ENCODE measurements at places on chromosomes 5 and 9.

GRCh38 chr5:124403281-124403680, 343.2 kb downstream of the ZNF608 start:
- DNase-seq = no peak

GRCh38 chr9:16575142-16575985, 295.1 kb downstream of the BNC2 start:
- no peak for DNase-seq

DNA sequence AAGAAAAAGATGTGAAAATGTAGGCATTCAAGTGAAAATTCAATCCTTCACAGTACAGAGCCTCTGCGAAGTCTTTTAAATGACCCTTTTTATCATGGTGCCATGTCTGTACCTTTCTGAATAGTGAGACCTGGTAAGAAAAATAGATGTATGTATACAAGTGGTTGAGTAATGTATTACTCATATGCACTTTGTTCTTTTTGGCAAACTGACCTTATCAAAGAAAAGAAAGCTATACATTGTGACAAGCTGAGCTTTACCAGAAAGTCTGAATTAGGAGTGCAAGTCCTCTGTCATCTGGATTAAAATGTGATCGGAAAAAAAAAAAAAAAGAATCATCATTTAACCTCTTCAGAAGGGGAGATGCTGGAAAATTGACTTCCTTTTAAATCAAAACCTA, 356.4 kb upstream of the CCNH start:
- no peak for DNase-seq

DNA sequence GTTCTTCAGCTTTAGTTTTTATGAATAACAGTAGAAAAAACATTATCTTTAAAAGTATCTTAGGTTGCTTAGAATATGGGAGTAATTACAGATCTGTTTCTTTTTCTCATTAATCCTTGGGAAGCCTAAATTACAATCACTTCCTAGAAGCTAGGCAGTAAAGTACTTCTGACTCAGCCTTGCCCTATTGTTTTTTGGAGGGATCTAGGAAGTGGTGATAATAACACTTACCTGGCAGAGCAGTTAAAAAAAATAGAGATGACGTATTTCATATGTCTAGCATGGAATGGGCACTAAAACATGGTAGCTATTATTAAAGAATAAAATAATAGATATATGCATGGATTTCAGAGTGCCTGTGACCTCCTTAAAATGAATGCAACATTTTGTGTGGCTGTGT, 8.2 kb upstream of the FST start:
- DNase-seq = no peak

GRCh38 chr5:94499806-94500205, 118.6 kb downstream of the KIAA0825 start:
- no peak for DNase-seq

GRCh38 chr9:127139775-127140174, 17.3 kb upstream of the ANGPTL2 start:
- DNase-seq = peak; percentile 13

DNA sequence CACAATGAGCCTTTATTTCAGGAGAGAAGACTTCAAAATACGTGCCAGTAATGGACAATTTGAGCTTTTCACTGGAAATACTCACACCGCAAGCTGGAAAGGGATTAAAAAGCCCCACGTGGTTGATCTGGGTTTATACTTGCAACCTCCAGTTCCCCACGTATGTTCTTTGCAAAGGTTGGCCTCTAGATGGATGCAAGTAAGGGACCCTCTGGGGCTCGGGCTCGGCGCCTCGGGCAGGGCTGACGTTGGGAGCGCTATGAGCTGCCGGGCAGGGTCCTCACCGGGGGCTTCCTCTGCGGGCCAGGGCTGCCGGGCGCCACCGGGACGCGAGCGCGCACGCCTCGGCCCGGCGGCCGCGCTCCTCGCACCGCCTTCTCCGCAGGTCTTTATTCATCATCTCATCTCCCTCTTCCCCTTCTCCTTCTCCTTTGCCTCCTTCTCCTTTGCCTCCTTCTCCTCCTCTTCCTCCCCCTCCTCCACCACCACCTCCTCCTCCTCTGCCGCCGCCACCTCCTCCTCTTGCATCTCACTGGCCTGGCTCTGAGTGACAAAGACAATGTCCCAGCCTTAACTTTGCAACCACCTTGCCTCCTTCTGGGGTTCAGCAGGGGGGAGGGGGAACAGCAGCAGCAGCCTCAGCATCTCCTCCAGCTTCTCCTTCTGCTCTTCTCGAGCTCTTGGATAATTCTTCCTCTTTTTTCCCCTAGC, 701 bp upstream of the ZNF462 start:
- DNase-seq = peak; percentile 77

- no peak for DNase-seq
These were observed 15.2 kb upstream of the TAL2 start for GRCh38 chr9:105646879-105647594.

GRCh38 chr9:34759432-34760134, 49.6 kb upstream of the CCL21 start:
- DNase-seq = no peak

DNA sequence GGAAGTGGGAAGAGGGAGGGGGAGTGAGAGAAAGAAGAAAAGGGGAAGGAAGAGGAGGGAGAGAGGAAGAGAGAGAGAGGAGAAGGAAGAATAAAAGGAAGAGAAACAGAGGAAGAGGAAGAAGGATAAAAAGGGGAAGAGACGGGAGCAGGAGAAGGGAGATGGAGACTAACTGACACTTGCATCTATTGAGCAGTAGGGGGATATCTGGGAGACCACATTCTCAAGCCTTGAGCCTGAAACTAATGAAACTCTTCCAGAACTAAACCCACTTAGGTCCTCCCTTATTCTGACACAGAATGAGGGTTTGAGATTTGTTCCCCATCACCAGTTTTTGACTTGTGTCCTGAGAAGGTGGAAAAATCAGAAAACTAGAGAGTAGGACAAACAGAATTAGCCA, 533.3 kb downstream of the CDH12 start:
- DNase-seq = no peak

DNA sequence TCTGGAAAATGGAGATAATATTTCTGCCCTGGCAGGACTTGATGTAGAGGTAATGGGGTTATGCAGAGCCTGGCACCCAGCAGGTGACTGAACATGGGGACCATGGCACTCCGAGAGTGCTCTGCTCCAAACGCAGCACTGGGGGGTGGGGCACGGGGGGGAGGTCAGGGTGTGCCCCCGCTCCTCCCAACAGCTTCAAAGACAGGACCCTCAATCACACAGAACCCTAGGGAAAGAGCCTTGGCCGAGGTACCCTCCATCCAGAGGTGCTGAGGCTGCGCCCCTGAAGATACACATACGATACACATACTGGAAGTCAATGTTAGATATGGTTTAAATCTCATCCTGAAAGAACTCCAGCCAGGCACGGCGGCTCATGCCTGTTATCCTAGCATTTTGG, 26.6 kb upstream of the CEP72 start:
- DNase-seq = no peak

GRCh38 chr5:156815988-156816599, 34.0 kb upstream of the PPP1R2B start:
- no peak for DNase-seq

- DNase-seq = no peak
These were observed 23.3 kb upstream of the CDH10 start for GRCh38 chr5:24668050-24668449.

DNA sequence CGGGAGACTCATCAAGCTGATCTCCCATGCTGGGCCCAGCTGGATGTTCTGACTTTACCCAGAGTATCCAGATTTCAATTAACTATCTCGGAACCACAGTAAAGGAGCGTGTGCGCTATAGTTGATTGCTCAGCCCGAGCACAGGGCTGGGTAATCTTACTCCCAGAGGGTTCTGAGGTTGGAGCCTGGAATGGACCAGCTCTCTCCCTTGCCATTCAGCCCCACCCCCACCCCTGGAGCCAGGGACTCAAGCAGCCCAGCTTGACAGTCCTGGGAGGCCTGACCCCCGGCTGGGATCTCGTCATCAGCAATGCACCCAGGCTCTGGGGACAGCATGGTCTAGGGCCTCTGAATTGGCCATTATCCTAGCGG, 23.7 kb upstream of the PTGES start:
- DNase-seq = no peak

- no peak for DNase-seq
These were observed 164.6 kb upstream of the MEF2C start for GRCh38 chr5:89047571-89047970.

DNA sequence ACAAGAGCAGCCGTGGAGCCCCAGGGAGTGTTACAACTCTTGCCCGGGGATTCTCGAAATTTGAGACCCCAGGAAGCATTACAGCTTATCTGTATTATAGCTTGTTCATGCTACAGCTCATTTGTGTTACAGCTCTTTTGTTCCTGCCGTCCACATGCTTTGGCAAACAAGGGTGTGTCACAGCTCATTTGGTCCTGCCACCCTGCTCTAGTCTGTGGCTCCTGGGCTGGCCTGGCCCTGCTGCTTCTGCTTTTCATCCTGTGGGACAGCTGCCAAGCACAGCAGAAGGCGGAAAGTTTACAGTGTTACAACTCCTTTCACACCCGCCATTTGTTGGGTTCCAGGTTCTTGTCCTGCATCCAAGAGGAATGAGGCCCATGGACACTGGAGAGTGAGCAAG, 685.0 kb downstream of the SLCO4C1 start:
- no peak for DNase-seq

DNA sequence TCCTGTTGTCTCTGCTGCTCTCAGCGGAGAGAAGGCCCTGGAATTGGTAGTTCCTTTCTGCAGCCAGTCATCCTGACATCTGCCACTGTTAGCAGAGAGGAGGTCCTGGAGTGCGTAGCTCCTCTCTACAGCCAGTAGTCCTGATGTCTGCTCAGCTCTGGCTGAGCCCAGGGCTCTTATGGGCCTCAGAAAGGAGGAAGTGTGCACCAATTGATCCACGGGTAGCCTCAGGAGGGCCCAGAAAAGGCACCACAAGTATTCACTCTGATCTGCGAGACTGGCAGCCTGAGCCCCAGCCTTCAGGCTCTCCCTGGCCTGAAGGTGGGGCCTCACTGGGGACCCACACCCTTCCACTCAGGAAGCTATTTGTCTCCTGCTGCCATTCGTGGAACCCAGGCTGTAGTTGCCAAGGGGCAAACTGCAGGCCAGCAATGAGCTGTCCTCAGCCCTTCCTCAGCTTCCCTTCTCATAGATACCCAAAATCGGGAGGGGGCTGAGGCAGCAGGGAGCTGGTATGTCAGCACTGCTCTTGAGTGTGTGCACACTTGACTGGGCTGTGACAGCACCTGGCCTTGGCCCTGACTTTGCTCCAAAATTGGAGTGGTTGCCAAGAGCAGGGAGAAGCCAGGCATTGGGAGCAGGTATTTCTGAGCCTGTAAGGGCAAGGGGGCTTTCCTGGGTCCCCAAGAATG, 1049.5 kb upstream of the ACO1 start:
- no peak for DNase-seq

- DNase-seq = no peak
These were observed 12.8 kb downstream of the FAM114A2 start for GRCh38 chr5:154025951-154026350.

DNA sequence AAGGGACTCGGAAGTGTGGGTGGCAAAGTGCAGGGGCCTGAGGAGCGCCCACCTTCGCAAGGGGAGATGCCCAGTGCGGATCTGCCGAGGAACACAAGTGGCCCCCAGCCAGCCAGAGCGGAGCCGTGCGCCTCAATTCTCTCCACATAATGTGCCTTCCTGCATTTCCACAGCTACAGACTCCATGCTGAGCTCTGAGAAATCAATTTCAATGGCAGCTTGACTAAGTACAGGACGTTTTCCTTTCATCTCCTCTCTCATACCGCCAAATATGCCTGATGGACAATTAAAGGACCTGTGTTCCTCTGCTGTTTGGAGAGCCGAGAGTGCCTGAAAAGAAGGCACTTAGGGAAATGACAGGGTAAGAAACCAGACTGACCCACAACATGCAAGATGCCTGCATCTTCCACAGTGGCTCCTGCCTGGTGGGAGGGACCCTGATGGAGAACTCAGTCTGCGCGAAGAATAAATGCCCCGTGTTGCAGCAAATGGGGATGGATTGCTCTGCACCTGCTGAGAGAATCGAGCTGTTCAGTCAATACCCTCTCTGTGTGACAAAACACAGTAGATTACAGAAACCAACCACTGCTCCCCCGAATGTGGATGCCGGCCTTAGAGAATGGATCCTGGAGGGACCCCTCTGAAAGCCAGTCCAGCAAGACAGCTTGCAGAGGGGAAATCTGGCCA, 38.6 kb upstream of the OLFM1 start:
- DNase-seq = peak; percentile 30

GRCh38 chr5:117682416-117682815, 1107.8 kb upstream of the SEMA6A start:
- DNase-seq = no peak

DNA sequence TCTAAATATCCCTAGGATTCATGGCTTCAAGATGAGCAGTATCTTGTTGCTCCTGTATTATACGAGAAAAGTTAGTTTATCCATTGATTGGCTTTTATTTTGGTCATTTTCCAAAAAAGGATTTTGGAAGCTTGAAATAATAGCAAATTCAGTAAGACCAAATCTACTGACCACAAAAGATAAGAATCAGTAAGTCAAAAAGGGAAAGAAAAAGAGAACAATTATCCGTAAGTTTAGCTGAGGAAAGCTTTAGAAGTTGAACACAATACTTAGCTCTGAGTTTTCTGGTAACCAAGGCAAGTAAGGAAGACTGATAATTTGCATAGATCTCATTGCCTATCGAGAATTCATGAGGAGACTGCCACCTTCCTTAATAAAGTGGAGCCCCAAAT, 9.1 kb downstream of the TGFBR1 start:
- DNase-seq = no peak

DNA sequence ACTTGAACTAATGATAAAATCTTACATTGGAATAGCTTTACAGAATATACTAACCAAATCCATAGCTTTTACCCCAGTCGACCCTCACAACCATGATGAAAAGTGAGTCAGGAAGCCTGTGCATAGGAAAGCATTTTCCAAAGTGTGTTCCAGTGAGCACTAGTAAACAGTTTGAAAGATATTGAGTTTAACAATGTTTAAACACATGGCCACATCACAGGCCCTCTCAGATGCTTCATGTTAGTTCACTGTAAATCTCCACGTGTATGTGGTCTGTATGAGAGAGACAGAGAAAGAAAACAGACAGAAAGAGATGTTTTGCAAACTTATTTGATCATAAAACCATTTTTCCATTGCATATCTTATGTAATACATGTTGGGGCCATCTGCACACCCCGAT, 27.0 kb downstream of the PRUNE2 start:
- no peak for DNase-seq

DNA sequence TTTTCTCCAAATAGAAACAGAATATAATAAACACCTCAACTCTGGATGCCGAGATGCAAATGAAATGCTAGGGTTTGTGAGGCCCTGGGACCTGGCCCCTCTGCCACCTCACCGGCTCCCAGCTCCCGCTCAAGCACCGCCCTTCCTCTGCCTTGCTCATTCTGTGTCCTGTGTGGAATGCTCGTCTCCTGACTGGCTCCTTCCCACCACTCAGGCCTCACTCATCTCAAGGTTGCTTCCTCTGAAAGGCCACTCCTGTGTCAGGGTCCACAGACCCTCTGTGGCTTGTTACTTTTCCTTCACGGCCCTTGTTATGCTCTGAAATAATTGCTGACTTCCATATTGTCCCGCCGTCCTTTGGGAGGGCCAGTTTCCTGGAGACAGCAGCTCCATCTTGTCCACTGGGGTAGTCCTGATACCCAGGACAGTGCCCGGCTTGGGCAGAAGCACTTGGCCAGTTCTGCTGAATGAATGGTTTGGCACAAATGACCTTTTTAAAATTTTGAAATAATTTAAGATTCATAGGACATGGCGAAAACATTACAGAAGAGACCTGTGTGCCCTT, 15.4 kb downstream of the RNF44 start:
- DNase-seq = no peak

GRCh38 chr5:32022638-32023037, 151.5 kb downstream of the GOLPH3 start:
- DNase-seq = no peak
